ENCODE measurements at places on chromosomes 12 and 14.

DNA sequence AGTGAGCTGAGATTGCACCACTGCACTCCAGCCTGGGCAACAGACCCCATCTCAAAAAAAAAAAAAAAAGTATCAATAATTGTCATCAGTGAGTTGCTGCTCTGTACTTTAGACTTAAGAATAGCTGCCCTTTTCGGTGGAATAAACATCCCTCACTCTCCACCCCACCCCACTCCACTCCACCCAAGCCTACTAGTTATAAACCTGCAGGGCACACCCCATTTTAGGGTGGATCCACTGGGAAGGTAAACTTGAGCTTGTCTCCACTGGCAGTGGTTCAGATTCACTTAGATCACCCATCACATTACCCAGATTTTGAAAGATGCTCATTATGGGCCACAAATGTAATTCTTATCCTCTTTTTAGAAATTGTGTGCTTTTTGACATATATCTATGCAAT lies 106.4 kb downstream of the GPR135 start:
- no peak for DNase-seq

- DNase-seq = no peak
Measured at GRCh38 chr12:14613718-14614117, 46.0 kb upstream of the PLBD1 start.

GRCh38 chr14:91300957-91301356 lies 56.5 kb upstream of the GPR68 start:
- DNase-seq = no peak

DNA sequence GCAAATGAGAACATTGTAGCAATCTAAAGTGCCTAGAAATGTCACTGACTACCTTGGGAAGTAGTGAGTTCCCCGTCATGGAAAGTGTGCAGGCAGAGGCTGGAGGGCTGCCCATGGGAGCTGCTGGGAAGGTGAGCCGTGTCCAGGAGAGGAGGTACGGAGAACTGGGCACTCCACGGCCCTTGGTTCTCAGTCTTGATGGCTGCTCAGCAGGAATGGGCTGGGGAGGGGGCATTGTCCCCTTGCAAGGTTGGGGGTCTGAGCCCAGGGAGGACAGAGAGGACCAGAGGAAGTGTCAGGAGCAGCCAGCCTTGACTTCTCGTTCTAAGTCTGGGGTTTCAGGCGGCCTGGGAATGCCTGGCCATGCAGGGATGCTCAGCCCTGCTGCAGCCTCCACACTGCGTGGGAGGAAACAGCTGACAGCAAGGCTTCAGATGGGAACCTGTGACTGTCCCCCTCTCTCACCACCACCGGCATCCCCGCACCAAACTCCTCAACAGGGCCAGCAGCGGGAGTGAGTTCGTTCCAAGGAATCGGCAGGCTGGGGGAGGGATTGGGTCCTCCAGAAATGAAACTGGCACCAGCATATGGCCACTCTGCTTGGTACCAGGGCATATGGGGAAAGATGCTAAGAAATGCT lies 140.2 kb downstream of the BCL11B start:
- DNase-seq = no peak

DNA sequence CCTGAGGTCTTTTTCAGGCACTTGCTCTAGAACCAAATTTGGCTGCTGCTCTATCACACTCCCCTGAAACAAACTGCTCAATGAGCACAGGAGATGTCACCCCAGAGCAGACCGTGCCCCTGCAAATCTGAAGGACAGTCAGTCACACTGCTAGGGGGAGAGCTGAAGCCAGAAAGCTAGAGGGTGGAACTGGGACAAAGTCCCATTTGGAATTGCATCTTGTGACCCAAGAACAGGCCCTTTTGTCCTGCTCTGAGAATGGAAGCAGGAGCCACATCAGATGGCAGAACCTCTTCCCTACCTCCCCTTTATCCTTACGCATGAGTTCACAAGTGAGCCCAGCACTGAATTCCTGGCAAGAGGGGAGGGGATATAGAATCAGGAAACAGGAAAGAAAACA lies 64.7 kb downstream of the MAP3K9 start:
- DNase-seq = no peak

DNA sequence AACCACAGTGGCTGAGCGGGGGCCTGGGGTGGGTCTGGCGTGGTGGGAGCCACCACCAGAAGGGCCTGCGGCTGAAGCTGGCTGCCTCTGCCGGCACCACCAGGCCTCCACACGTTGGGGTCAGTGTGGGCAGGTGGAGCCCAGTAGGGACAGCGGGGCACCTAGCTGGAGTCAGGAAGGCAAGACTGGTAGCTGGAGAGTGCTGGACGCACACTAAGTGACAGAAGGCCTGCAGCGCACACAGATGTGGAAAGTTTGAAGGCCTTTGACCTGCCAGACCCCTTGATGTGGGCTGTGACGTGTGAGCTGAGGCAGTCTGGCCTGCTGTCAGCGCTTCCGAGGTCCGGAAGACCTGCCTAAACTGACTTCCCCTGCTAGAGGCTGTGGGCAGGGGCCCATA lies 26.3 kb downstream of the RIN3 start:
- DNase-seq = no peak

DNA sequence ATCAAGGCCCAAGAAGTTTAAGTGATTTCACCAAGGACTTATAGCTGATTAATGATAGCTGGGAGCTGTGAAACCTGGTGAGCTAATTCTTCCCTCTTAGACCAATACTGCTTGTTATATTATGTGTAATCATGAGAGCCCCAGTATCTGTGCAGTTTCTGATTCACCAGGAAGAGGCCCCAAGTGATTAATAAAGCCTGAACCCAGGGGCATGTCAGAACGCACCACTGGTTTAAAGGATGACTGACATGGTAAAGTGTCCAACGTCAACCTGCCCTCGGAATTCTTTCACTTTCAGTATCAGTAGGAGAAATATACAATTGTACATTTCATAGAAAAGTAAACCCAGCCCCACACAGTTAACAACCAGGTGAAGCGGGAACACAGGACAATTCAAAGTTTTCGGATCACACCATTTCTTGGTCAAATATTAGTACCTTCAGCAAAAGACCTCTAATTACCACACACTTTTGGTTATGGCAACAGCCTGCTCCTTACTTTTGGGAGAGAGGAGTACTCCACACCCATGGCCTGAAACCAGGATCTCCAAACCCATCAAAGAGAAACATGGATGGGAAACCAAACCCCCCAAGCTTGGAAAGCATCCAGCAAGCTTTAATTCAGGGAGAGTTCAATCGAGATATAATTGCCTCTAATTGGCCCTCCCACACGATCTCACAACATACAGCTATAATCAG lies 28.5 kb downstream of the TMCC3 start:
- no peak for DNase-seq

GRCh38 chr14:104164512-104164911 lies 26.1 kb downstream of the KIF26A start:
- no peak for DNase-seq

GRCh38 chr12:117067638-117068037 lies 31.6 kb downstream of the TESC start:
- no peak for DNase-seq

GRCh38 chr14:49623941-49624839 lies 3.6 kb downstream of the MGAT2 start:
- no peak for DNase-seq

DNA sequence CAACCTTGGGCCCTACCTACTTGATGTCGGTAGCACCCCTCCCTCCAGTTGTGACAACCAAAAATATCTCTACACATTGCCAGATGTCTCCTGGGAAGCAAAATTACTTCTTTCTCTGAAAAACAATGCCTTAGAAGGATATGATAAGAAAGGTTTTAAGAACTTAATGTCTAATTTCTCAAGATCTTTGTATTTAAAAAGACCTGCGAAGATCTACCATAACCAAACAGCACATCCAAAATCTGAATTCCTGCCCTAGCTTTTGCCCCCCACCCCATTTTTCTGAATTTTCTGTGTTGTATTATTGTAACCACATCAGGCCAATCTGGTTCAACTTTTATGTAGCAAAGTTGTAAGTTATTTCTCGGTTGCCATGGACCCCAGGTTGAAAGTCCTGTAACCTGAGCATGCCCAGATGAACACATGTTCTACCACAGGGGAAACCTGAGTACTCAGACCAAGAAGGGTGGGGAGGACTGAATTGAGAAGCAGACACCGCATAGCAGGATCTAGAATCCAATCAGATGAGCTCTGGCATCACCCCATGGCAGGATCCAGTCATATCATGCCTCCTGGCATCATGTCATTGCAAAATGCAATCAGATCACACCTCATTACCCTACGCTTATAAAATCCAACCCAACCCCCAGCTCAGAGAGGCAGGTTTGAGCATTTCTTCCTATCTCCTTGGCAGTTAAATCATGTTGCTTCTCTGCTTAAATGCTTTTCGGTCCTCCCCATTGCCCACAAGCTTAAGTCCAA lies 8.7 kb downstream of the TMEM253 start:
- DNase-seq = no peak

DNA sequence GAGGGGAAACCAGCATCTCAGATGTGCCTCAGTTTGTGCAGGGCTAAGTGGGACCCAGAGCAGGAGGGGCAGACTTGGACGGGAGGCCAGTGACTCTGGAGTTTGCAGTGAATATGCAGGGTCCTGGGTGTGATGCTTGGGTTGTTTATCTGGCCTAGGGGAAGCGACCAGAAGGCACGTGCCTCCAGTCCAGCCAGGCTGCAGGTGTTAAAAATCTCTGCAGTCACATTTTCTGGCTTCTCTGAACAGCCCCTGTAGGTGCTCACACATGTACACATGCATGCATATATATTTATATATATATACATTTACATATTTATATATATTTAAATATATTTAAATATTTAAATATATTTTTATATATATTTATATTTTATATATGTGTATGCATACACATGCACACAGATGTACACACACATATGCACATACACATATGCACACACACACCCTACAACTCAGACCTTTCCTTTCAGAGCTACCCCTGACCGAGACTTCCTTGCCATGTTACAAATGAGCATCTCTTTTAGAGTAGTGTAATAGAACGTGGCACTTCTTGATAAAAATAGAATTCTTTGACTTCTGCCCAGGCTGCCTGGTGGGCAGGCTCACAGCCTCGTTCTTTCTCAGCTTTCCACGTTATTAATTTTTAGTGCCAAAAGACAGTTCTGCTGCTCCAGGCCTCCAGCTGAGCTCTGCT lies 26.8 kb upstream of the TCL1B start:
- no peak for DNase-seq

GRCh38 chr12:111494676-111495075 lies 89.0 kb downstream of the SH2B3 start:
- DNase-seq = no peak

DNA sequence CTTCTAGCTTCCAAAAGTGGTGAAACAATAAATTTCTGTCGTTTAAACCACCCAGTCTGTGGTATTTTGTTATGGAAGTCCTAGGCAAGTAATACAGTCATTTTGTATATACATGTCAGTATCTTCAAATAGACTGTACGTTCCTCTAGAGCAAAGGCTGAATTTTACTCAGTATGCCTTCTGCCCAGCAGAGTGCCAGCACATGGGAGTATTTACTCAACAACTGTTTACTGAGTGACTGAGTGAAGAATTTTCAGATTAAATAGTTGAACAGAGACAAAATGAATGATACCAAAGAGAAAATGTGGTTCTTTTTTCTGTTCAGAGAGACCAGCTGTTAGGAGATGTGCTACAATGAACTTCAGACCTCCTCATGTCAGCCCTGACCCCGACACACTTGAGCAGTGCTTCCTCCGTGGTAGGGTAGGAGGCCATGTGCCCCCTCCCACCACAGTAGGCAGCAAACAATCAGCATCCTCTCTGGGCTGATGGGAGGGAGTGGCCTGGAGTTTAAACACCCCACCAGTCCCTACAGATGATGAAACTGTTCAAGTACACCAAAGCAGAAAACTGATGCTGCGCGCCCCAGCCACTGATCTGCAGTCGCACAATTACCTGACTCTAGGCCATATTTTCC lies 21.7 kb downstream of the BMP4 start:
- no peak for DNase-seq

GRCh38 chr12:77058740-77059139 lies 6.6 kb downstream of the E2F7 start:
- no peak for DNase-seq

- peak; percentile 22 for DNase-seq
Measured at GRCh38 chr12:103495469-103496456, at the start of gene C12orf42. C12orf42 (minus strand) TSS chr12:103495968; CDS start chr12:103478426, 17,542 bp downstream.

- peak; percentile 40 for DNase-seq
Measured at GRCh38 chr14:74683406-74683805, 29.5 kb downstream of the AREL1 start.
